ENCODE measurements at places on chromosomes 5 and 9. TPM values are rescaled to one million over a fixed set of nuclear protein-coding genes. Genes with fewer than 3 reads are reported as not detected.
A peak's percentile ranks its signal among the peaks of the same experiment; 100 is the strongest.

GRCh38 chr5:170656346-170656745, 127.2 kb upstream of the GABRP start:
- no peak for DNase-seq

- DNase-seq, result peak; percentile 30
These were observed 1.1 kb downstream of the HEXB start for GRCh38 chr5:74685979-74686631.

The NADK2 gene
- 20.0 TPM for total RNA-seq

GRCh38 chr5:133794771-133795415, 173.5 kb downstream of the C5orf15 start:
- no peak for DNase-seq

DNA sequence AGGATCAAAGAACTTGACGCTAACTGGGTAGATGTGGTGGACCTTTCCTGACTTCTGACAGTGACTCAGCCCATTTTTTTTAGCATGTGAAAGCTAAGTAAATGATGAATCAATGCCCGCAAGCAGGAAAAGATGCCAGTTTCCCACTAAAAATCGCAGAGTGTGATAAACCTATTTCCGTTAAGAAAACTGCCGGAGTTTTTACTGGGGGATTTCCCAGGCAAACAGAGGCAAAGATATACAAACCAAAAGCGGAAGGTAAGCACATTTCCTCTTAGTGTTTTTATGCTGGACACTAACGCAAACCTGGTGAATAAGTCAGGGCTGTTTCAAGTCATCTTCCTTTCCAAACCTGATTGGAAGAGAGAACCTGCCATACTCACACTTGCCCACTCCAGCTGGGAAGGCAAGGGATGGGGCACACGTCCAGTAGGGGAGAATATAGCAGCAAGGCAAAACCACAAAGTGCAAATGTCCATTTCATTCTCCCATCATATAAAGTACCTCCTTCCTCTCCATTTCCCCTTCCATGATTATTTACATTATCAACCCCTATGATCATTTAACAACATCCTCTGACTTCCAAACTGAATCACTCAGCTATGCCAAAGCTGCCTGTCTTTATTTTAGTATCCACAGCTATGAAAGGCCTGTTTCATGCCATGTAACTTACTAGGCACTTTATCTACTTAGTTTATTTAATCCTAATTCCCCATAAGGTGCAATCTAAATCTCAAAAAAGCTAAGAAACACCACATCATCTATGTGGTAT, 349.7 kb upstream of the RFX3 start:
- peak; percentile 12 for DNase-seq

- DNase-seq, result no peak
These were observed 38.5 kb downstream of the SNCAIP start for GRCh38 chr5:122350496-122350895.

DNA sequence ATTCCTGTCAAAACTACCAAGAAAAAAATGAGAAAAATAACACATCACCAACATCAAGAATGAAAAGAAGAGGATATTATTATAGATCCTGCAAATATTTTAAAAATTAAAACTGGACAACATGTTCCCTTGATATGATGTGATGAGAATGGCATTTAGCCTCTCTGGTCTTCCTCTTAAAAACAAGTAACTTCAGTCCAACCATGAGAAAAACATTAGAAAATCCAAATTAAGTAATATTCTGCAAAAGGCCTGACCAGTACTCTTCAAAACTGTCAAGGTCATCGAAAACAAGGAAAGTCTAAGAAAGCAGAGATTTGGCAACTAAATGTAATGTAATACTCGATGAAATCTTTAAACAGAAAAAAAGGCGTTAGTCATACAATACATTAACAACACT, 167.1 kb upstream of the SNX2 start:
- no peak for DNase-seq

All from activated naive CD4-positive, alpha-beta T cell treated with anti-CD3 and anti-CD28 coated beads for 36 hours (primary cell).